ENCODE measurements at places on chromosomes 4 and X.

DNA sequence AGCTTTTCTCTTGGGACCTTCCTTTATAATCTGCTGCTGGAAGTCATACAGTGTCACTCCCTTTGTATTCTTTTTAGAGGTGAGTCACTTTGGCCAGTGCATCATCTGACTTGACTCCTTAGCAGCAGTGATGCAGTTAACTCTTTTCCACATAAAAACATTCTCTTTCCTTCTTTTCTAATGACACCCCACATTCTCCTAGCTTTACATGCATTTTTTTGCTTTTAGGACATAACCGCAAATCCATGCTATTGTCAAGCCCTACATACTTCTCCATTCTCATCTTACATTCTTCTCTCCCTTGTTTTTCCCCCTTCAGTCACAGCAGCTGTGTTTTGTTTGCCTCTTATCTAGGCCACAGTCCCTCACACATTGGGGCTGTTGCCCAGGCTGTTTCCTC lies 55.1 kb downstream of the ZNF330 start:
- DNase-seq, result no peak

DNA sequence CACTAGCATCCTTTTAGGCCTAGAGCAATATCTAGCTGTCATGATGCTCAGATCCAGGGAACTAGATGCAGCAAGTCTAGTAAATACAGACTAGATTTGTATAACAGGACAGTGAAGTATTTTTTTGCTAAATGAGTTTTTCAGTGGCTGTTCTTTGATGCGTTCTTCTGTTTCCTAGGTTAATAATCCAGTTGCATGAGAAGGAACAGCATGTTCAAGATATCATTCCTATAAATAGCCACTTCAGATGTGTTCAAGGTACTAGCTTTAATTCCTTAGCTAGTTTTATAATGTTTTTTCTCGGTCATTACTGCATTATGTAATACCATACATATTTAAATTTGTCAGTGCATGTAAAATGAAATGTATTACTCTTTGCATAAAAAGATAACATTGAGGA lies 4.7 kb downstream of the OCRL start:
- no peak for DNase-seq

DNA sequence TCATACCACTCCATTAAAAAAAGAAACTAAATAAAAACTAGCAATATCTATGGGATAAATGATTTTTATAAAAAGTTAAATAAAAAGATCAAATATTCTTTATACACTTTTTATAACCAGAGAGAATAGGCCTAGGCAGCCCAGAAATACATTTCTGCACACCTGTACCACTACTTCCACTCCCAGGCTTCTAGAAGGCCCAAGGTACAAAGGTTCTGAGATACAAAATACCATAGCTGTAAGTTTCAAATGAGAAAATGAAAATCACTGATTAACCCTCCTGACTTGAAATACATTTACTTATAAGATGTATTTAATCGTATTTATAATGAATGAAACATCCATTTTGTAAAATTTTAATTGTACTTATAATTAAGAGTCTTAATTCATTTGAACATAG lies 226.5 kb upstream of the MAB21L2 start:
- DNase-seq, result no peak

GRCh38 chr4:172578712-172579111 lies 589.9 kb upstream of the GALNT7 start:
- DNase-seq, result no peak

DNA sequence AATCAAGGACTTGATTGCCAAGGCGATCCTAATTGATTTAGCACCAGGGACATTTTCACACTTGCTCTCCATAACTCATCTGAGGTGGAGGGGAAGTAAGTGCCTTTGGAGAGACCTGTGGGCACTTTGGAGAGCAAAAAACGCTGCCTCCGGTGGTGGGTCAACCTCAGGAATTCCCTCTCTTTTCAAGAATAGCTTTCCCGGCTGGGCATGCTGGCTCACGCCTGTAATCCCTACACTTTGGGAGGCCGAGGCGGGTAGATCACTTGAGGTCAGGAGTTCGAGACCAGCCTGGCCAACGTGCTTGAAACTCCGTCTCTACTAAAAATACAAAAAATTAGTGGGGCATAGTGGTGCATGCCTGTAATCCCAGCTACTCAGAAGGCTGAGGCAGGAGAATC lies 49.2 kb downstream of the PRPS1 start:
- DNase-seq, result no peak

GRCh38 chrX:46791927-46792809 lies 33.2 kb upstream of the SLC9A7 start:
- DNase-seq, result no peak

DNA sequence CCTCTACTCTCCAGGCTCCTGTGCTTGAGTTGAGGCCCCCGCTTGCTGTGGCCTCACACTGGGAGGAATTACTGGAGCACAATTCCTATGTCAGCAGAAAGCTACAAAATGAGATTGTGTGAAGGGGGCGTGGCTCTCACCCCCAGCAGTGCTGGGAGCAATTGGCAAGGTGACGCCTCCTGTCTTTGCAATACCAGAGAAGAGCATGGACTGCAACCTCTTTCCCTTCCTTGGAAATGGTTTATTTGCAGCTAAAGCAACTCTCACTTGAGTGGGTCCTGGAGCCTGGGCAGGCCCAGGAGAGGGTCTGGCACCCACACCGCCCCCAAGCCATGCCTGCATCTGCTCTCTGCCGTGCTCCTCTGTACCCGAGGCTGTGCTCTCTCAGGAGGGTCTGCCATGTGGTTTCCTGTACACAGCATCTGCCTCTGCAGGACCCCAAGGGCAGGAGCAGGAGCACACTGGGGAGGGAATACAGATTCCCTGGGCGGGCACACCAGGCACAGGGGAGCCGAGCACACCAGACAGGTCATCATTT lies 32.9 kb upstream of the HGFAC start:
- no peak for DNase-seq

DNA sequence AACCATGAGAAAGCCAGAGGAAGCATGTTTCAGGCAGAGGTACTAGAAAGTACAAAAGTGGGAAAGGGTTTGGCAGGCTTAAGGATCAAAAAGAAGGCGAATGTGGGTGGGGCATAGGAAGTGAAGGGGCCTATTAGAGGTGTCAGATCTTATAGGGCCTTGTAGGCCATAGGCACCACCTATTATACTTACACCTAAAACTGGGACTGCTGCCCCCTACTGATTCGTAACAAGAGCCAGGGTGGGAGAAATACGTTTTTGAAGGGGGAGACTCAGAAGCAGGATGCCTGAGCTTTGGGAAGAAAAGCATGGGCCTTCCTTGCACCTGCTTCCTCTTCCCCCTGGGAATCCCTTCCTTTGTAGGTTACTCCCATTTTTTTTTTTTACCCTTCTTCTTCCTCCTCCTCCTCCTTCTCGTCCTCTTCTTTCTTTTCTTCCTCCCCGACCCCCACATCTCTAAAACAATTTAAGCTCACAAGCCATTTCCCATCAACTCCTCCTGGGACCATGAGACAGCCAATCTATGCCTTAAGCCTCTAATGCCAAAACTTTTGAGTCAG lies 40.7 kb upstream of the GPC3 start:
- no peak for DNase-seq

GRCh38 chr4:74466242-74466641 lies 21.3 kb downstream of the AREG start:
- DNase-seq, result no peak

GRCh38 chrX:66007851-66008250 lies 32.0 kb downstream of the VSIG4 start:
- DNase-seq, result no peak

- DNase-seq, result no peak
Observed at GRCh38 chrX:6821730-6822129, 286.8 kb upstream of the VCX3A start.

DNA sequence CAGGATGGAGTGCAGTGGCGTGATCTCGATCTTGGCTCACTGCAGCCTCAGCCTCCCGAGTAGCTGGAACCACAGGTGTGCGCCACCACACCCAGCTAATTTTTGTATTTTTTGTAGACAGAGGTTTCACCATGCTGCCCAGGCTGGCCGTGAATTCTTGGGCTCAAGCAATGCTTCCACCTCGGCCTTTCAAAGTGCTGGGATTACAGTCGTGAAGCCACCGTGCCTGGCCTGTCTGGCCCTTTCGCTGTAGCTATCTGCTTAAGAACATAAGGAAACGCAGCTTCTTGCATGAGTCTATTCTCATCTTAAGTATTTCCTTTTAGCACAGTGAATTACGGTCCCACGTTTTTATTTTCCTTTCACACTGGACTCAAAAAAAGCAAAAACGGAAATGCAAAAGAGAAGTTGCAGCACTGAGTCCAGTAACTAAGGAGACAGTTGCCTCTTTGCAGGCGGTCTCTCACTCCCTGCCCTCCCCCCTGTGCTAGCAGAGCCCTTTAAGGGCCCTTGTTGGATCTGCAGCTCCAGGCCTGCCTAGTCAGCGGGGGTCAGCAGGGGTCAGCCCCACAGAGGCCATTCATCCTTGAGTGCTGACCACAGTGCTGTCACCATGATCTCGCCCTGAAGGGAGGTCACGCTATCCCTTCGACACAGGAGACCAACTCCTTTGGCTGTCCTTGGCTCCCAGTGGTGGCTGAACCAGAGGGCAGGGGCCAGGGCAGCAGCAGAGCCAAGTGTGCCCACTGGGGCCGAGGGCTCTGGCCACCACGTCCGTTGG lies 21.8 kb upstream of the TBC1D14 start:
- no peak for DNase-seq

- DNase-seq, result no peak
Observed at GRCh38 chrX:5823903-5824302, 404.8 kb downstream of the NLGN4X start.

DNA sequence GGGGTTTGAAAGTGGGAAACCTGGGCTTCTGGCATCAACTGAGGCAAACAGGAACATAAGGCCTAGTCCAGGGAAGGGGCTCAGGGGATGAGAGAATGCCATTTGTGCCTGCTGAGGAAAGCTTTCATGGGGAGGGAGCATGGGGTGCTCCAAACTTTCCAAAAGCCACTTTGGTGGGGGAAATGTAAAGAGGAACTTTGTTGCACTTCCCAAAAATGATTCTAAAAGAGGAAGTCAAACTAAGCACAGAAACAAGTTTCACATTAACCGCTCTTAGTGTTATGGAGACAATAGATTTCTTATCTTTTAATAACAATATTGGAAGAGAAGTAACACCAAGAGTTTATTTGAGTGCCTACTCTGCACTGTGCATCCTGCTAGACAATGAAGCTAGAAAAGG lies 32.3 kb downstream of the GAB3 start:
- DNase-seq, result no peak

- DNase-seq, result no peak
Observed at GRCh38 chrX:31153475-31154047, 81.7 kb upstream of the FTHL17 start.

GRCh38 chr4:48681856-48682255 lies 98.2 kb downstream of the FRYL start:
- no peak for DNase-seq

DNA sequence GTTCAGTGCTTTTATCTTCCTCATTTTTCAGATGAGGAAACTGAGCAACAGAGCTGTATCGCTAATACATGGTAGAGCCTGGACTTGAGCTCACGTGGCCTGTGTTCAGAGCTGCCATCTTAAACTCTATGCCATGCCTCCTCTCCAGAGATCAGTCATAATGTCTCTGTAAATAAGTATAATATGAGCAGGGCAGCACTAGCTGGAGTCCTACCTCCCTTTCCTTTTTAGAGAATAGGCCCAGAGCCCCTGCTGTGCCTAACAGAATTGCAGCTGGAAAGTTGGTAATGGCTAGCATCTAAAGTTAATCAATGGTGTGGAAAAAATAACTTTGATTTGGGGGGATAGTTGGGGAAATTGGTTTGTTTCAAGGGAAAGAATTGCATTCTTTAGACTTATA lies 20.4 kb downstream of the CASP6 start:
- no peak for DNase-seq

DNA sequence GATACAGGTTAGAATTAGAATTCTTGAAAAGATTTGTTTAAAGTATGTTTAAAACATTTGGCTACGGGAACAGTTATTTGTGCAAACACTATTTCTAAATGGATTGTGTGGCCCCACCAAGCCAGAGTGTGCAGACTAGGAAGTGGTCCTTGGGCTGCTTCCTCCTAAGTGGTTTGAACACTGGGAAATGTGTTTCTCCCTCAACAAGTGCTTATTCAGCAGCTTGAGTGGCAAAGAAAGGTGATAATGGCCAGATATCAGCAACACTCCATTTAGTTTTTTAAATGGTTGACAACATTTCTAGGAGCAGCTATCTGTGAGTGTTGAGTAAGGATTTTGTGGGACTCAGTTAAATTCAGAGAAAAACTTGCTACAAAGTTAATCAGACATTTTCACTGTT lies 141.4 kb upstream of the LNX1 start:
- DNase-seq, result no peak

- DNase-seq, result no peak
Observed at GRCh38 chr4:114922592-114922933, 190.9 kb downstream of the NDST4 start.

DNA sequence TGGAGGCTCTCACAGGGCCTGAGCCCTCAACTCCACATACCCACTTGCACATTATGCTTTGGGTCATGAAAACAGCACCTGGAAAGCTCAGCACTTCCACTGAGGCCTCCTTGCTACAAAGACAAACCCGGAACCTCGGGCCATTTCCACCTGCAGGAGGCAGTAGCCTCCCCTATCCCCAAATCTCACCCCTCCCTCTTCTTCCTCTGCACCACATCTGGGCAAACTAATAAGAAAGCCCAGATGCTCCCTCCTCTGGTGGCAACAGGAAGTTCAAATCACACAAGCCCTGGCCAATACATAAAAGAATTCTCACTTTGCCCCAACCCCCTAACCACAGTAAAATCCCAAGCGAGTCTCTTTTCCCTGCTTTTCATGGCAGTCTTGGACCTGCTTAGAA lies 136.4 kb downstream of the MAPK10 start:
- DNase-seq, result no peak

DNA sequence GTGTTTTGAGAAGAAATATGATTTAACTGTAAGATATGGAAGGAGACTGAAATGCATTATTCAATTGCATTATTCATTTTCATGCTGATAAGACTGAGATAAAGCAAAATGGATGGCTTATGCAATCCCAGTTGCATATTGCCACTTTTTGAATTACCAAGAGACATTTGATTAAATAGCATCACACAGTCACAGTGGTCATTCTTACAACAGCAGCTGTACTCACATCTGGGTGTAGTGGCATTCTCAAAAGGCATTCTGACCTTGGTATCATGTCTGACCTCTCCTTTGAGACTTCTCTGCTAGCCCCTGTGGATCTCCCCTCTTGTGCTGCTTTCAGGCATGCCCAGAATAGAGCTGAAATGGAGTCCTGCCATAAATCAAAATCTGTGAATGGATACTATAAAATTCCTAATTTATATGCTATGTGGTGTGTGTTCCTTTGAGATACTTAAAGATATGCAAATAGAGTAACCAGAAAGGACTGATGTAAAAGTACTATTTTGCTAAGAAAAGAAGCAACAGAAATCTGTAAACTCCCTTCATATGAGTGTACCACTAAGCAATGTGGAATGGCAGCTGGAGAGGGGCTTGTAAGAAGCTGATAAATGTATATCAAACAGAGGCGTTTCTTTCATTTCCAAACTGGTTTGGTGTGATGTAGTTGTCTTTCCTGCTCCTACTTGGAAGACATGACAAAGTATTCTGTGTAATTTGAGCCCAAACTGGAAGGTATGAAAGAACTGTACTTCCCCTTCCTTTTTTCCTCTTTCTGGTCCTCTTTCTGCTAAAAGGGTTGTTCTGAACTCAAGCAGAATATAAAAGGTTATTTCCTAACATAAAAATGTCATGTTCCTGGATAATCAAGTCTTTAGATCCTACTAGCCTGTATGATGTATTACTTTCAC lies 25.4 kb upstream of the METAP1 start:
- DNase-seq, result no peak

GRCh38 chrX:1239681-1240142 lies 27.3 kb upstream of the CRLF2 start:
- DNase-seq, result no peak
